ENCODE measurements at places on chromosomes 13 and 19.

DNA sequence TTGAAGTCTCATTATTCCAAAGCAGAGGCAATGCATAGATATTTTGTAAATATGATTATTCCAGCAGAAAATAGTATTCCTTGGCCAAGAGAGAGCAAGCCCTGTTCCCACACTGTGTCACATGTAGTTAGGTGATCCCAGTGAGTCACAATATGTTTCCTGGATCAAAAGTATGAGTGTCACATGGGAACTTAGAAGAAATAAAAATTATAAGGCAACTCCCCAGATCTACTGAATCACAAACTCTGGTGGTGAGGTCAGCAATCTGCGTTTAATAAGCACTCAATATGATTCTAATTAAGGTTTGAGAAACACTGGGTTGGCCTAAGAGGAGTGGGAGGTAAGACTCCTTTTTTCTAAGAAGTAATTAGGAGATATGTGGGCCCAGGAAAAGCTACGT, 1504.5 kb upstream of the PCDH20 start:
- DNase-seq = no peak

- DNase-seq = no peak
Measured at GRCh38 chr13:41639955-41640780, 182.8 kb downstream of the RGCC start.

- no peak for DNase-seq
Measured at GRCh38 chr13:77338961-77339401, 12.1 kb upstream of the MYCBP2 start.

DNA sequence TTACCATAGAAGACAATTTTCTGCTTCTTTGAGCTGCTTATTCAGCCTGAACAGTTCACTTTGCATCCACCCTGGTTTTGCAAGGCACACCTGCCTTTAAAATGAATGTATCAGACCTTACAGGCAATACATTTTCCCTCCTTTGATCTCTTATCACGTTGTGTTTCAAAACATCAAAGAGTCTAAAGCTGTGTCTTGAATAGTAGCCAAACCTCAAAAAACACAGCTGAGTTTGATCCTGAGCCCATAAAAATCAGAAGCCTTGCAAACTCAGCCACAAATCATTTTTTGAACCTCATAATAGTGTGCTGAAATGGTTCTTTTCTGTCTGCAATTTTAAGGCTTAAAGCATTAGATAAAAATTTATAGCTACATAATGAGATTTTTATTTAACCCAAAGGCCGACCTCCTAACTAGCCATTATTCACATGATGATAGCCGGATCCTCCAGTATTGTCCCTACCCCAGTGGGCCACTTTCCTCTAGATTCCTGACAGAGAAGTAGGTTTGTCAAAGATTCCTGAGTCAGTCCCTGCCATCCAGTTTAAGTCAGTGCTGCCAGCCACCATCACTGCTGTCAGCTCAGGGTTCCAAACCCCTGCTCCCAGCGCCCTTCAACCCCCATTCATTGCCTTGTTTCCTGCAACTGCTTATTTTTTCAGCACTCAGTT, 71.8 kb downstream of the CAB39L start:
- DNase-seq = peak; percentile 93

DNA sequence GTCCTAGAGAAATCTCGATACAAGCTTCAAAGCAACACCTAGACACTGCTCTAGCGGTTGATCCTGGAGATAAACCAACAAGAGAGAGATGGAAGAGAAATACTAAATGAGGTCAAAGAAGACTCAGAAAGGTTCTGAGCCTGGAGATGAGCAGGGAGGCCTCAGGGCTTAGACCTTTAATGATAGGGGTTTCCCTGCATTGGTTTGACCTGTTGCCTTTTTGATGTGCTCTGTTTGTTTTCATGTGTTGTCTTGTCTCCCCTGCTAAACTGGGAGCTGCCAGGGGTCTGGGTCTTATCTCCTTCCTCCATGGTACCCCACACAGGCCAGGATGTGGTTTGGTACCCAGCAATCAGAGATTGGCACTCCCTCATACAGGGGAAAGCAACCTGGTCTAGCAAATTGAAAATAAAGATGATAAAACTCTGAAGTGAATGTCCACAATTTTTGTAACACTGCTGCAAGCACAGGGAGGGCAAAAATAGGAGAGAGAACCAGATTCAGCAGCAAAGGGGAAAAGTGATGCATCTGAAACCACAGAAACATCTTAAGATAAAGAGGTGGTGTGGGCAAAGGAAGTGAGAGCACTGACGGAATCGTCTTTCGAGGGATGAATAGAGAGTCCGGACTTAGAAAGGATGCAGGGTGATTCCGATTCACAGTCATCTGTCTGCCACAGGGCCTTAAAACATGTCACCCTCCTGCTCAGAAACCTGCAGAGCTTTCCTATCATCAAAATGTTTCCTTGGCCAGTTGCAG, 3.5 kb downstream of the FFAR2 start:
- peak; percentile 60 for DNase-seq

DNA sequence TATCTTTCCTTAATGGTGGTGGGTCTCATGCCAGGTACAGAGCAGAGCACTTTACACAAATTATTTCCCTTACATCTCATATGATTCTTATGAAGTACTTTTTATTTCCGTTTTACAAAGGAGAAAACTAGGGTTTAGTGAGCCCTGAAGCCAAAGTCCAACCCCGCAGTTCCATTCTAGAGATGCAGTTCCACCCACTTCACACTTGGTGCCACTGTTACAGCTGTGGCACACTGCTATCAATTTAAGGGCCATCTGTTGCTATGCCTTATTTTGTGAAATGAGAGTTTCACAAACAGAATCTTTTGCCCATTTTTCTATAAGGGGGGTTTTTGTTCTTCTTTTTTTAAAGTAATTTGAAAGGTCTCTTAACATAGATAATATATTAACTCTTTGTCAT, 12.9 kb downstream of the MIPEP start:
- peak; percentile 59 for DNase-seq

DNA sequence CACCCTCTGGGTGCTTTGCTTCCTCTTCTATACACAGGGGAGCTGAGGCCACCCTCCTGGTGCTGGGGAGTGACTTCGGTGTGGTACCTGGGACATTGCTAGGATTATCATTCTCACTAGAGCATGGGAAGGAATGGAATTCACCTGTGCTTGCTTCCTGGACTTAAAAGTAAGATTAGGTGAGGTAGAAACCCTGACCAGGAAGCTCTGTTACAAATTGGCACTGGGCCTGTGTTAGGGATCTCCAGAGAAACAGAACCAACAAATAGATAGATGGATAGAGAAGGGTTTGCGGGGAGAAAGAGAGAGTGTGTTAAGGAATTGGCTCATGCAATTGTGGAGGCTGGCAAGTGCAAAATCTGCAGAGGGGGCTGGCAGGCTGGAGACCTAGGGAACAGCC, 13.9 kb upstream of the SIAH3 start:
- DNase-seq = no peak

- DNase-seq = peak; percentile 83
Measured at GRCh38 chr13:20546556-20546955, 20.4 kb upstream of the IFT88 start.

DNA sequence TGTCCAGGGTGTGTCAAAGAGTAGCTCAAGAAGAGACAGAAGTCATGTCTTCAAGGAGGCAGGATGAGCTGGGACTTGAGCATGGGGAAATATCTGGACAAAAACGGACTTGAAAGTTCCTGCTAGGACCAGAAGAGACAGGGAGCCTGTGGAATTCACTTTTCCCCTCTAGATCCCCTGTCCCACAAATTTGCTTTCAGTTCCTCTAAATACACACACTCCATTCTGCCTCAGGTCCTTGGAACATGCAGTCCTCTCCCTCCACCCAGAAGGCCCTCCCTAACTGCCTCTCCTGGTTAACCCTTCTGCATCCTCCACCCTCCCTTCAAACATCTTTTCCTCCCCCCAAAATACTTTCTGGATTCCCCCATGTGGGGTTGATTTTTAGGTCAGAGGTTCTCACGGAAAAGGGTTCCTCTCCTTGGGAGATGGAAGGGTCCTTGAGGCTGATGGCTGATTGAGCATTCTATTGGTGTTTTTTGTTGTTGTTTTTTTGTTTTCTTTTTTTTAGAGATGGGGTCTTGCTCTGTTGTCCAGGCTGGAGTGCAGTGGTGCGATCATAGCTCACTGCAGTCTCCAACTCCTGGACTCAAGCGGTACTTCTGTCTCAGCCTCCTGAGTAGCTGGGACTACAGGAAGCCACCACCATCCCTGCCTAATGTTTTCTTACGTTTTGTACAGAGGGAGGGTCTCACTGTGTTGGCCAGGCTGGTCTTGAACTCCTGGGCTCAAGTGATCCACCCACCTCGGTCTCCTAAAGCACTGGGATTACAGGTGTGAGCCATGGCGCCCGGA, 6.9 kb upstream of the RETN start:
- DNase-seq = no peak

DNA sequence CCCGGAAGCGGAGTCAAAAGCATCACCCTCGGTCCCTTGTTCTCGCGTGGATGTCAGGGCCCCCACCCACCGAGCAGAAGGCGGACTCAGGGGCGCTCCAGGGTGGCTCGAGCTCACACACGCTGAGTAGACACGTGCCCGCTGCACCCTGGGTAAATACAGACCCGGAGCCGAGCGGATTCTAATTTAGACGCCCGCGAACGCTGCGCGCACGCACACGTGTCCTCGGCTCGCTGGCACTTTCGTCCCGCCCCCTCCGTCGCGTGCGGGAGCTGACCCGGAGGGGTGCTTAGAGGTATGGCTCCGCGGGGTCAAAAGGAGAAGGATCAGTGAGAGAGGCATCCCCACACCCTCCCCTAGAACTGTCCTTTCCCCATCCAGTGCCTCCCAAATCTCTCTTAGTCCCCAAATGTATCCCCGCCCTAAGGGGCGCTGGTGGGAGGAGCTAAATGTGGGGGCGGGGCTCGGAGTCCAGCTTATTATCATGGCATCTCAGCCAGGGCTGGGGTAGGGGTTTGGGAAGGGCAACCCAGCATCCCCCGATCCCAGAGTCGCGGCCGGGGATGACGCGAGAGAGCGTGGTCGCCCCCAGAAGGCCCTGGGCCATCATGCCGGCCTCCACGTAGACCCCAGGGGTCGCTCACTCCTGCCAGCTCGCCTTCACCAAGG, 451 bp upstream of the ICAM5 start:
- DNase-seq = peak; percentile 97

GRCh38 chr19:15313649-15314279, 18.6 kb downstream of the BRD4 start:
- DNase-seq = no peak

- DNase-seq = no peak
Measured at GRCh38 chr19:38875656-38876395, 2.2 kb downstream of the RINL start.

DNA sequence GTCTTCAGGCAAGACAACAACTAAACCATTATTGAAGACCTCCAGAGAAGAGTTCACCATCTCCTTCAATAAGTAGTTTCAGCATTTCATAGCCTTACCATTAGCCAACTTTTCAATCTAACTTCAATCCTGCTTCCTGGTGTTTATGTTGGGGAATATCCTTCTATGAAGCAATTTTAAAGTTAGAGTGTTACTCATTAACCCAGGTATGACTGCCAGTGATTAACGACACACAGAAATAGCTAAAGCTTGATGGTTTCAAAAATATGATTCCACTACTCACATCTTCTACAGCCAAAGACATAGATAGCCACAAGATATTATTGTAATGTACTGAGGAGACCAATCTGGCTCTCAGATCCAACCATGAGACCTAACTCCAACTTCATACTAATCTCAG, 403.2 kb downstream of the EFNB2 start:
- DNase-seq = no peak

DNA sequence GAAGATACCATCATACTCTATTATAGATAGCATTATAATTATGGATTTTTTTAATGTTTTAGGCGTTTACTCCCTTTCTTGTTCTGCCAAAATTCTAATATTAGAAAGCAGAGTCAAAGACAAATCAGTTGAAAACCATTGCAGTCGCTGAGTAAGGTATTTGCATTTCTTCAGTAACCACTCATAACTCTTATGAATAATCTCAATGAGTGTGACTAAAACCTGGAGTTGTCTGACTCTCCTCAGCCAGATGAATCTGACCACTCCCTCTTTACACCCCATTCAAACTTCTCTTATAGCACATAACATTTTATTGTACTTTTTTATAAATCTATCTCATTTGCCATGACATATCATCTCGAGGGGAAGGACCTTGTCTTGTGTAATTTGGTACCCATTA, 1006.5 kb downstream of the DIAPH3 start:
- DNase-seq = no peak

DNA sequence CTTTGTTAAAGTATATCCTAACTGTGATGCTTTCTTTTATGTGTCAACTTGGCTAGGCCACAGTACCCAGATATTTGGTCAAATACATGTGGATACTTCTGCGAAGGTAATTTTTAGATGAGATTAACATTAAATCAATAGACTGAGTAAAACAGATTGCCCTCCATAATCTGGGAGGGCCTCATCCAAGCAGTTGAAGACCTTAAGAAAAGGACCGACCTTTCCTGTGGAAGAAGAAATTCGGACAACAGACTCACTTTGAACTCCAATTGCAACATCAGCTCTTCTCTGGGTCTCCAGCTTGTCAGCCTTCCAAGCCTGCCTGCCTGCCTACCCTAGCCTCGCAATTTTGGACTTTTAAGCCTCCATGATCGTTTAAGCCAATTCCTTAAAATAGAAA, 57.9 kb upstream of the DOCK9 start:
- no peak for DNase-seq

DNA sequence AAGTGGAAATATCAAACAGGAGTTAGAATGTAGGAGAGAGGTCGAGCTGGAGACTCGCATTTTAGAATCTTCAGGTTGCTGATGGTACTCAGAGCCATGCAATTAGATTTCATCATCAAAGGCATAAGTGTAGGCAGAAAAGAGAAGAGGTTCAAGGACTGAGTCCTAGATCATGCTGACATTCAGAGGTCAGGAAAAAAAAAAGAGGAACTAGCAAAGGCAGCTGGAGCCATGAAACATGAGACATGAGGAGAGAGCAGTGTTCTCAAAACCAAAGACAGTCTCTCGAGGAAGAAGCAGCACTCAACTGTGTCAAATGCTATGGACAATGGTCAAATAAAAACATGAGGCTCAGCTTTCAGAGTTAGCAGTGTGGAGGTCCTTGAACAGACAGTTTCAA, 12.4 kb upstream of the TPP2 start:
- peak; percentile 82 for DNase-seq

- DNase-seq = no peak
Measured at GRCh38 chr13:30983431-30983830, 51.0 kb downstream of the TEX26 start.

GRCh38 chr13:108120302-108120701, 95.0 kb downstream of the LIG4 start:
- no peak for DNase-seq

- no peak for DNase-seq
Measured at GRCh38 chr19:9883764-9884163, 48.6 kb downstream of the PIN1 start.

DNA sequence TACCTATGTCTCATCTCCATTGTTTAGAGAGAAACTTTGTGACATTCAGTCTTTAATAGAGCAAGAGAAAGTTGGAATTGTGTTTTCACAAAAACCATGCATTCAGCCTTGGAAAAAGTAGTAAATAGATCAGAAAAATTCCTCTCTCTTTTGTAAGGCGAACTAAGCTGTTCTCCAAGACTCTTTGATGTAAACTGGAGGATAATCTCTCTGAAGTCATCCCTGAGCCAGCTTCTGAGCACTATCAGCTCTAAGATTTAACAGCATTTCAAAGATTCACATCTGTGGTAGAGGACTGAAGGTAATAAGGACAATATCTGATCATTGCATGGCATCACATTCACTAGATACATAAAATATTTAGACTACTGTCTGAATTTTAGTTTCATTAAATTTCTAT, 904.6 kb upstream of the ATXN8OS start:
- no peak for DNase-seq
